ENCODE measurements at places on chromosomes 2 and 18. TPM values are rescaled to one million over a fixed set of nuclear protein-coding genes. Genes with fewer than 3 reads are reported as not detected.

DNA sequence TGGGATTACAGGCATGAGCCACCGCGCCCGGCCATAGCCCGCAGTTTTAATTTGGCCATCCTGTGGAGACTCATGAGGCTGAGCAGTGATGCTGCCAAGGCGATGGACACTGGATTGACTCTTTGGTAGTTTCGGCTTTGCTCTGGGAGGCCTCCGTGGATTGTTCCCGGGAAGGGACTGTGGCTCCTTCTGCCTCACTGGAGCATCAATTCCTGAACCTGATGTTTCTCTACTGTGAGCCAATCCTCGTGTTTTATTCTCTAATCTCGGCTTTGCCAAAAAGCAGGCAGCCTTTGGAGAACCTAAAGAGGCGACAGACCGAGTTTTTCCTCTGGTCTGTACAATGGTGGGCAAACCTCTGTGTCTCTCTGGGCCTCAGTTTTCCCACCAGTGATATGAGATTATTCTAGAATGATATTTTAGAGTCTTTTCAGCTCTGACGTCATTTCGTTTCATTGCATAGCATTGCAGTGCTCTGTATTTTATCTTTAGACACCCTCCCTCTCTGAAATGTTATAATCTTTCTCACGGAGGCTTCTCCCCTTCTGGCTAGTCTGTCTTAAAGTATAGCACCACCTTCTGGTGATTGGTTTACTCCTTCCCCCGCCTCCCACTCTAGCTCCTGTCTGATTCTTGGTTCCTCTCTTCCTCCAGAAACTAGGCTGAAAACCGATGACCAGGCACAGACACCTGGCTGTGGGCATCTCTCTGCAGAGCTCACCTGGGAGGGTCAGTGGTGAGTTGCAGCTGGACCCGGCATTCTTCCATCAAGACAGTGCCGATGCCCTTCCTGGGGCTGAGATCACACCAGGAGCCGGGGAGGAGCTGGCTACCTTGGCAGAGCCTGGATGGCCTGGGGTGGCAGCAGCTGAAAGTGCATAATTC lies 341.3 kb downstream of the MYCN start:
- DNase-seq: no peak
- no peaks in the 10 kb centered on the region for H3K4me1 ChIP-seq
- H3K27ac ChIP-seq: no peak overlapping the region
- H3K4me3 ChIP-seq: no peak overlapping the region
- no peaks in the 10 kb centered on the region for H3K36me3 ChIP-seq

DNA sequence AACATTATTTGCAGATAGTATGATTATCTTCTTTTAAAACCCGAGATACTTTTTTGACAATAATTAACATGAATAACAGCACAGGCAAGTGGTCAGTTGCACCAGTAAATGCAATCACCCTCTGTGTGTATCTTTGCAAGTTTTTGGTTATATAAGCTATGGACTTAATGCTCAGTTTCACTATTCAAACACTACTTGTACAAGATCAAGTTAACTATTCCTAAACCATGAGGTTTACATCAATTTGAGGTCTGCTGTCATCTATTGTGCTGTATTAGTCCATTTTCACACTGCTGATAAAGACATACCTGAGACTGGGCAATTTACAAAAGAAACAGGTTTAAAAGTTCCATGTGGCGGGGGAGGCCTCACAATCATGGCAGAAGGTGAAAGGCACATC lies 323.2 kb downstream of the NR4A2 start:
- H3K4me3 ChIP-seq: no peak overlapping the region
- H3K4me1 ChIP-seq: no peaks in the 10 kb centered on the region
- no peaks in the 10 kb centered on the region for H3K27me3 ChIP-seq
- H3K27ac ChIP-seq: no peak overlapping the region
- no peaks in the 10 kb centered on the region for H3K36me3 ChIP-seq
- no peak for DNase-seq

Gene BARD1
- total RNA-seq: 22.2 TPM

Gene G6PC2
- not detected for total RNA-seq

DNA sequence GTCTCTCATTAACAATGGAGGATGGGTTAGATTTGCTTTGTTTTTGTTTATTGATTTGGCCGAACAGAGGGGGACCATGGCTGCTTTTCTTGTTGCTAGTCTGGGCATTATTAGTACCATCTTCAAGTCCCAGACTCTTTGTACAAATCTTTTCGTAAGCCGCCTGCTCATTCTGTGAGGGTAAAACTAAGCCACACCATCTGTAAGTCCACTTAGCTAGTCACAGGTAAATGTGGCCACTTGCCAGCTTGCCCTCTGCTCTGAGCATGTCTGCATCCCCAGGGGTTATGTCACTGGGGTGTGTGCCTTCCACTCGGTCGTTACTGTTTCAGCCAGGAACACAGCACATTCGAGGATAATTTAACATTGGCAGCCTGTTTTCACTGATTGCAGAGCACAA lies 85.6 kb downstream of the SMIM21 start:
- no peak overlapping the region for H3K4me3 ChIP-seq
- peaks cover 2% of the 10 kb centered on the region for H3K27me3 ChIP-seq
- H3K4me1 ChIP-seq: no peaks in the 10 kb centered on the region

Gene IGFBP5
- 1.9 TPM for total RNA-seq

- no peak overlapping the region for H3K27ac ChIP-seq
- H3K4me1 ChIP-seq: no peaks in the 10 kb centered on the region
- no peaks in the 10 kb centered on the region for H3K27me3 ChIP-seq
- H3K4me3 ChIP-seq: no peak overlapping the region
Observed at GRCh38 chr2:228417956-228418355, 236.5 kb upstream of the SPHKAP start.

DNA sequence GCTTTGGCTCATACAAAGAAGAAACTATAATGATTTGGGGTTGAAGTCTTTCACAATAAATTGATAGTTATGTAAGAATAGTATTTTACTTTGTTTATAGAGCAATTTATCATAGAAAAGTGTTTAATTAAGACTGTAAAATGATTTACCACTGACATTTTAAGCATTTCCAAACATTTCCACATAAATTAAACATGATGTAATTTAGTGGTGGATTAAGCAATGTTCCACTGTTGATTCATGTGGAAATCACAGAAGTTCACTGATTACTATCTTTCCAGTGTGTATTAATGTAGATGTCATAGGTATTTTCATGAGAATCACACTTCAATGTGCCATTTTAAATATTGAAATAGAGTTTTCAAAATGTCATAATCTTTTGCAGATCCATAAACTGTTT lies 40.1 kb upstream of the GRB14 start:
- no peak overlapping the region for H3K27ac ChIP-seq
- no peak overlapping the region for H3K4me3 ChIP-seq
- no peaks in the 10 kb centered on the region for H3K4me1 ChIP-seq
- no peaks in the 10 kb centered on the region for H3K27me3 ChIP-seq
- no peaks in the 10 kb centered on the region for H3K36me3 ChIP-seq
- no peak for DNase-seq

DNA sequence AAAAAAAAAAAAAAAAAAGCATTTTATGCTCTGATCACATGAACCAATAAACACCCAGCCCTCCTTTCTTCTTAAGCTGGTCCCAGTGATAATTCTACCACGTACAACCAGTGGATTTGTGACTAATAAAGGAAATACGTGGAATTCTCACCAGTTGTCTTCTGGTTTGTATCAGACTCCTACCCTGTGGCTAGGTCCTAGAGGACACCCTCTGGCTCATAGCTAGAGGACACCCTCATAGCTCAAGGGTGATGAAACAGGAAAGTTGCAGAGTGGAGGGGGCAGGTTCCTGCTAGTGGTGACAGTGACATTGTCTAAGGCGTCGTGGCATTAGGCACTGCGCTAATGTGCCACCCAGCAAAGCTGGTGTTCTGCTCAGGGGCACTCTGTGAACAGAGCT lies 167.8 kb downstream of the BCL11A start:
- no peaks in the 10 kb centered on the region for H3K4me1 ChIP-seq
- H3K36me3 ChIP-seq: no peaks in the 10 kb centered on the region
- H3K4me3 ChIP-seq: no peak overlapping the region
- no peak for DNase-seq
- peaks cover 5% of the 10 kb centered on the region for H3K27me3 ChIP-seq

- no peaks in the 10 kb centered on the region for H3K36me3 ChIP-seq
- 0 out of 2 replicates have a peak, but pooled peaks cover 2% of the 10 kb centered on the region for H3K4me1 ChIP-seq
- DNase-seq: no peak
- 0 out of 2 replicates have a peak, but pooled peaks cover 3% of the 10 kb centered on the region for H3K27me3 ChIP-seq
- H3K4me3 ChIP-seq: no peak overlapping the region
- H3K27ac ChIP-seq: no peak overlapping the region
Observed at GRCh38 chr2:111028720-111029119, 92.0 kb upstream of the BCL2L11 start.

DNA sequence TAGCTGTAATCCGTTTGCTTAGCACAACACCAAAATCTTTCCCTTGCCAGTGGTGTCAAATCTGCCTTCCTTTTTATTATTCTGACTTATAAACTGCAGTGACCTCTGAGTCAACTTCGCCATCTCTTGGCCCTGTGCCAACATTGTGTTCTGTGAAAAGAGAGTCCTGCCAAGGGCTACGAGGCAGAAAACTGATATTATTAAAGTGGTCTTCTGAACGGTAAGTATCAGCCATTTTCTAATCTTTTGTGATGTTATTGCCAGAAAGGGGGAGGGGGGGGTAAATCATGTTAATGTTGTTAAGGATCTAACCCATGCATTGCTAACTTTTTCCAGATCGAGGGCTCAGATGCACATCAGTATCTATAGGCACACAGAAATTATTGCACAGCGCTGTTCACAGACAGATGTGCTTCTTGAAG lies 121.5 kb upstream of the LTBP1 start:
- no peak overlapping the region for H3K4me3 ChIP-seq
- no peak overlapping the region for H3K27ac ChIP-seq
- H3K4me1 ChIP-seq: no peaks in the 10 kb centered on the region
- H3K27me3 ChIP-seq: no peaks in the 10 kb centered on the region

DNA sequence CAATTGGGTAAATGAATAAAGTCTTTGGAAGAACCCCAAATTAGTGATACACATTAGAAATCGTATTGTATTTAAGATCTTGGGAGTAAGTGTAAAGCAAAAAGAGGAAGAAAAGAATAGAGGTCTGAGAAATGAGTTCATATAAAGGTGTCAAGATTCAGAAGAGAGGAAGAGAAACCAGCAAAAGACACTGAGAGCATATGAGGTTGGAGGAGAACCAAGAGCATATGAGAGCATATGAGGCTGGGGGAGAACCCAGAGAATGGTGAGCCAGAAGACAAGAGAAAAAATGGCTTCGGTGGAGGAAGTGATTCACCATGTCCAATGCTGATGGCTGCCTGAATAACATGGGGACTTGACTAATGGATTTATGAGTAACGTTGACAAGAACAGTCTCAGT lies 620.1 kb upstream of the GCFC2 start:
- no peak overlapping the region for H3K27ac ChIP-seq
- H3K4me1 ChIP-seq: no peaks in the 10 kb centered on the region
- no peaks in the 10 kb centered on the region for H3K27me3 ChIP-seq
- H3K36me3 ChIP-seq: no peaks in the 10 kb centered on the region
- H3K4me3 ChIP-seq: no peak overlapping the region

- no peak overlapping the region for H3K27ac ChIP-seq
- no peaks in the 10 kb centered on the region for H3K4me1 ChIP-seq
- H3K27me3 ChIP-seq: peaks cover 35% of the 10 kb centered on the region
- no peaks in the 10 kb centered on the region for H3K36me3 ChIP-seq
Observed at GRCh38 chr18:26863122-26863879, 2.2 kb downstream of the AQP4 start.

Gene CSRNP3
- total RNA-seq: not detected

GRCh38 chr18:9429662-9429993 lies 45.7 kb upstream of the RALBP1 start:
- no peak for DNase-seq
- H3K36me3 ChIP-seq: no peaks in the 10 kb centered on the region
- no peaks in the 10 kb centered on the region for H3K27me3 ChIP-seq
- no peaks in the 10 kb centered on the region for H3K4me1 ChIP-seq

Gene CCDC74B
- total RNA-seq: 9.8 TPM

DNA sequence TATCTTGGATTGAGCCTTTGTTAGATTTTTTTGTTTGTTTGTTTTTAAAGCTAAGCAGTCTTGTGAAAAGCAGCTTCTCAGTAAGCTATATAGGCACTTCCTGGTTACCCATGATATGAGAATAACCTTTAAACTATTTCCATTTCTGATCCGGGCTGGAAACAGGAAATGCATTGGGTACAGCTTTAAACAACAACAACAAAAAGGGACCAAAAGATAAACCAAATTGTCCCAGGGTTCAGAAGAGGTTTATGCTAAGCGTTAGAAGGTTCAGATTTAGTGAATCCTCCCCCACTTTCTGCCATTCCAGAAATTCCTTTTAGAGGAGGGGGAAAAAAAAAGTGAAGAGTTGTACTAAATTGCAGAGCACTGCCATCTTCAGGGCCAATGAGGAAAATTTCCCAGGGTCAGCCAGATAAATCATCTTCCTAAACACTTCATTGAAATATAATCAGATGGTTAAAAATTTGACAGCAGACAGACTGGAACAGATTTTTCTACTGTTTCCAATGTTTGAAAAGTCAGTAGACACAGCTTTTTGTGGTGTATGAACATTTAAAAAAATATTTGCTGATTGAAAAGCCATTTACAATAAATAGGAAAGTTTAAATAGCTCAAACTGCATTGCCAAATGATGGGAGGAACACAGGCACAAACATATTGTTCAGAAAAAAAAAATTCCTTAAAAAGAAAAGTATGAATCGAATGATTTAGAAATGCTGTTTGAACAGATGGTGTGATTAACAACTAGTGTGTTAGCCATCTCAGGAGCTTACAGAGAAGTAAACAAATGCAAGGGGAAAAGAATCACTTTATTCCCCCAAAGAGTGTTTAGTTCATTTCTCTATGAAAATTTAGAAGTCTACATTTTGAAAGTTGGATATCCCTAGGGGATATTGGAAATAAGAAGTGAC lies 189.9 kb upstream of the TANK start:
- H3K4me3 ChIP-seq: no peak overlapping the region
- H3K27me3 ChIP-seq: no peaks in the 10 kb centered on the region
- peak overlapping the region; percentile 44 for H3K27ac ChIP-seq
- peaks cover 4% of the 10 kb centered on the region for H3K4me1 ChIP-seq

Gene FEZ2
- total RNA-seq: 51.1 TPM

DNA sequence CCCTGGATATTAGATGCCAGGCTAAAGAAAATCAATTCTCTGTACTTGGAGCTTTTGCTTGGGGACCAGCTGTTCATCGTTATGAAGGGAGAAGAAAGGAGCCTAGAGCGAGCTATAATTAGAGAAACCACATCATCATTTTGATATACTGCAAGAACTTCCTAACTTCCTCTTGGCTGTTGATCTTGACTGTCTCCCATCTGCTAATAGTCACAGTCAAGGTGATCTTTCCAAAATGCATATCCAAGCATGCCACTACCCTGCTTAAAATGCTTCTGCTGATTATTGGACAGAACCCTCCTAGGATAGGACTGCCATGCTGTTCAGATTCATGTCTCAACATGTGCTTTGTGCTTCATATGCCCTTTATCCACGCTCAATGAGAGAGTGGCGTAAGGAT lies 54.8 kb downstream of the RAPGEF4 start:
- no peak overlapping the region for H3K27ac ChIP-seq
- DNase-seq: no peak
- no peaks in the 10 kb centered on the region for H3K27me3 ChIP-seq

- H3K27me3 ChIP-seq: no peaks in the 10 kb centered on the region
- no peak overlapping the region for H3K4me3 ChIP-seq
- H3K36me3 ChIP-seq: no peaks in the 10 kb centered on the region
- no peak for DNase-seq
- no peak overlapping the region for H3K27ac ChIP-seq
Observed at GRCh38 chr18:58525928-58526424, 102.9 kb downstream of the ALPK2 start.

Data from Panc1 (cell line).